ENCODE measurements at places on chromosomes 6 and 20. TPM values are rescaled to one million over a fixed set of nuclear protein-coding genes. Genes with fewer than 3 reads are reported as not detected.

Gene NKX2-4
- not detected for total RNA-seq

Gene PLEKHG1
- total RNA-seq: 6.9 TPM

Gene NOL7
- total RNA-seq: 54.0 TPM

Gene BMP2
- not detected for total RNA-seq

Gene RHAG
- total RNA-seq: not detected

Gene FERMT1
- not detected for total RNA-seq

Gene SMLR1
- total RNA-seq: not detected

Gene EDEM2
- total RNA-seq: 23.4 TPM

Gene FAM83C
- total RNA-seq: not detected

Gene CLVS2
- not detected for total RNA-seq

Gene MAS1
- total RNA-seq: not detected

Gene FOXS1
- total RNA-seq: not detected

Gene GSTA3
- not detected for total RNA-seq

Gene SALL4
- 0.11 TPM for total RNA-seq

Gene IP6K3
- total RNA-seq: not detected

Data from activated naive CD8-positive, alpha-beta T cell treated with anti-CD3 and anti-CD28 coated beads, Interleukin-2, amount 10 ng/mL, durations not matched to agents 7 days and 5 days (primary cell).